Sigmoid colon (tissue), 7 donors: ENCODE measurements at places on chromosomes 12 and 14.

DNA sequence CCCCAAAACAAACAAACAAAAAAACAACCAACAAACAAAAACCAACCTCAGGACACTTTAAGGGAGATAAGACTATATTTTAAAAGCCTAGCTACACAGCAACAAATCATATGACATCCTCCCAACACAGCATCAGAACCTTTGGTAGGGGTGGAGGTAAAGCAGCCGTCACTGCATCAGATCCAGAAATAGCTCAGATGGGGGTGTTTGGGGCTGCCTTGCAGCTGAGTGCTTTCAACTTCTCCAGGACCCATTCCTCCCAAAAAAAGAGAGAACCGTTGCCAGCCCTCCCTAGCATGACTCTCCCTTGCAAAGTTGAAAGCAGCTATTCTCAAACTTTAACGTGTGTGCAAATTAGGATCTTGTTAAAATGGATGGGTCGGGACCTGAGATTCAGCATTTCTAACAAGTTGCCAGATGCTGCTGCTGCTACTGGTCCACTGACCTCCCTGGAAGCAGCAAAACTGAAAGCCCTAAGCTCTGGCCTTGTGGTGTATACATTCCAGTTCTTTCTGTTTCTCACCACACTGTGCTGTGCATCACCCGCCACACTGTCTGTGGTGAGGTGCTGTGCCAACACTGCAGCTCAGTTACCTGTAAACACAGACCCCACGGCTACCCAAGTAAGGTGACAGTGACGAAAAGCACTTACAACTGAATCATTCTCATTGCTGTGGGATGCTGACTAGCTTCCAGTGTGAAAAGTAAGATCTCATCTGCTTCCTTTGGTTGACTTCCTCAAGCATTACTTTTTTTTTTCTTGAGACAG lies 54.0 kb downstream of the SLC38A1 start:
- no peak for DNase-seq

- no peak for DNase-seq
These were observed 4.6 kb upstream of the SLCO1B3 start for GRCh38 chr12:20805921-20806320.

DNA sequence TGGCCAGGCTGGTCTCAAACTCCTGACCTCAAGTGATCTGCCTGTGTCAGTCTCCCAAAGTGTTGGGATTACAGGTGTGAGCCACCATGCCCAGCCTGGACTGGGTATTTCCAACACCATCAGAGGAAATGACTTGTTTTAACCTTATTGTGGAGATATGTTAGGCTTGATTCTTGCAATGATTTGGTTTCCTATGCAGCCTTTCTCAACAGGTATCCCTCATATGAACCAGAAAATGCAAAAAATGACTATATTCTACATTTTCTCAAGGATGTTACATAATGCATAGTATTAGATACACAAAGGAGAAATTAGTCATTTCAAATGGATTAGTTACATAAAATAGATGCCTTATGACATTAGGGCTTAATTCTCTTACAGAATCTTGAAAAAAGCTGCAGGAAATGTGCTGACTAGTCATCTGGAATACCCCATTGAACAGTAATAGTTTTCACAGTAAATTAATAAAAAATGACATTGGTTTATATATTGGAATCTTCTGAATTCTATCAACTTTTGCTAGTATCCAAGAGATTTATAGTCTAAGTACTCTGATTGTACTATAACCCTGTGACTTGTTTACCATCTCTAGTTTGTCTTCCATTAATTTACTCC lies 132.6 kb downstream of the INSM2 start:
- no peak for DNase-seq

DNA sequence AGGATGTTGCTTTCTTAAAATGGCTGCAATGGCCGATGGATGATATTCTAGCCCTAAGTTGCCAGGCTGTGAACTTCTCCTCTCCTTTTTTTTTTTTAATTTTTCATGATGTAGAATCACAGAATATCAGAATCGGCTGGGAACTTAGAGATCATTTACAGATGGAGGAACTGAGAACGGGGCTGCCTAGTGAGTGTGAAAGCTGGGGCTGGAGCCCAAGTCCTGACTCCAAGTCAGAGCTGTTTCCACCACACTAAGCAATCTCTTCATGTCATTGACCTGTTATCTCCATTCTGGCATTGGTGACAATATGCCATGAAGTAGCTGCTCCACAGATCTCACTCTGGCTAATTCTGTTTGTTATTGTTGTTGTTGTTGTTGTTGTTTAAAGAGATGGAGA lies 121.7 kb downstream of the SLC38A1 start:
- DNase-seq, result no peak

DNA sequence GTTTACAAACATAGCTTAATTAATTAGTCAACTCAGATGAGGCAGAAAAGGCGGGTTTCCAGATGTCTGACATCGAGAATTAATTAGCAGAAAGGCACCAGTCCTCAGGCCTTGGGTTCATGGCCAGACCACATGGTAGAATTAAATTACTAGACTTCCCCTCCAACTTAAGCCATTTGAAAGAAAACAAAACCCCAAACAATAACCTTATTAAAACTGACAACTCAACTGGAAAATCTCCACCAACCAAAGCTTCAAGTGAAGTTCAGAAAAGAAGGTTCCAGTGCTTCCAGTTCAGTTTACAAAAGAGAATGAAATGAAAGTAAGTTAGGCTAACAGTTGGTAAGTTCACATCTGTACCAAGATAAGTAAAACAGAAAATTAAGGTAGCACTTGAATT lies 349.5 kb downstream of the GRIN2B start:
- DNase-seq, result no peak

GRCh38 chr14:37903343-37904191 lies 304.1 kb upstream of the SSTR1 start:
- no peak for DNase-seq
